ENCODE measurements at places on chromosomes 16 and 17. TPM values are rescaled to one million over a fixed set of nuclear protein-coding genes. Genes with fewer than 3 reads are reported as not detected.

- no peak for DNase-seq
Measured at GRCh38 chr17:52096056-52096455, 62.5 kb downstream of the CA10 start.

- DNase-seq = no peak
Measured at GRCh38 chr16:30601966-30602365, 8.2 kb downstream of the ZNF689 start.

DNA sequence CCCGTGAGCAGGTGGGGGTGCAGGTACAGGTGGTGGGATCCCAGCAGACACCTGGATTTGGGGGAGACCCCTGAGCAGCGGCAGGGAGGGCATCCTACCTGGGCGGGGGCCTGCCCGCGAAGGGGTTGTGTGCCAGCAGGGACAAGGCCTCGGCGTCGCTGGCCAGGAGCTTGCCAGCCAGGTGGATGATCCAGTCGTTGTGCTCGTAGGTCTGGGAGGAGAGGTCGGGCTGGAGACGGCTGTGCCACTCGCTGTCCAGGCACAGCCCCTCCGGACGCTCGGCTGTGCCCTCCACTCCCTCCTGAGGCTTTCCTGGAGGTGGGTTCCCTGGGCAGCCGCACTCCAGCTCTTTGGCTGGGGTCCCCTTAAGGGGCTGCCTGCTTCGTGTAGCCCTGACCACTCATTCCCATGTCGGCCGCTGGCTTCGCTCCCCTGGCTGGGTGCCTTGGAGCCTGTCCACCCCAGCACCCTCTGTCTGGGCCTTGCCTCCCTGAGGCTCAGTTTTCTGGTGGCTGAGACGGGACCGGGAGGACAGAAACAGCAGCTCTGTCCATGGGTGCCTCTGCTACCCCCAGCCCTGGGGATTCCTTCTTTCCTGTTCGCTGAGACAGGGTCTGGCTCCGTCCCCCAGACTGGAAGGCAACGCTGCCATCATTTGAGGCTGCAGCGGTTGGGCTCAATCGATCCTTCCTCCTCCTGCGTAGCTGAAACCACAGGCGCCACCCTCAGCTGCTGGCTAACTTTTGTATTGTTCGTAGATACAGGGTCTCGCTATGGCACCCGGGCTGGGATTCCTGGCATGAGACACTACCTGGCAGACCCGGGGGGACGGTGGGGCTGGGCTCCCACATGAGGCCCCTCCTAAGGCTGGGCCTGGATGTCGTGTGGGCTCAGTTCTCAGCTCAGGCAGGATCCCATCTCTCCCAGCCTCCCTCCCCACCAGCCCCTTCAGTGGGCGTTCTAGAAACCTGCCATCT is 68.6 kb upstream of the GNG13 start:
- no peak for DNase-seq

DNA sequence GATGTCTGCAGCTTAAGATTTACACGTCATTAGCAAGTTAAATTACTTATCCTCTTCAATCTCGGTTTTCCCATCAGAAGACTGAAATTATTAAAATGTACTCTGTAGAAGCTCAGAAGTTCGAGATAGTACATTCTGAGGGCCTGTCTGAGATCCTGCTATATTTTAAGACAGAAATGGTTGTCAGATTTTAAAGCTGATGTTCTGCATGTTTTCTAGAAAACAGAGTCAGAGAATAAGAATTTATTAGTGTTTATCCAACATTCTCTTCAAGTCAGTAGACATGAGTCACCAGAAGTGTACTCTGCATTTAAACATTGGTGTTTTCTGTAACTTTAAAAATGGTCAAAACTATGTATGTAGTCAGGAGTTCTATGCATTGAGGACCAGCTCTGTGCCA is 155.2 kb upstream of the MYOCD start:
- DNase-seq = no peak

GRCh38 chr16:26913851-26914250 is 152.9 kb upstream of the C16orf82 start:
- no peak for DNase-seq

DNA sequence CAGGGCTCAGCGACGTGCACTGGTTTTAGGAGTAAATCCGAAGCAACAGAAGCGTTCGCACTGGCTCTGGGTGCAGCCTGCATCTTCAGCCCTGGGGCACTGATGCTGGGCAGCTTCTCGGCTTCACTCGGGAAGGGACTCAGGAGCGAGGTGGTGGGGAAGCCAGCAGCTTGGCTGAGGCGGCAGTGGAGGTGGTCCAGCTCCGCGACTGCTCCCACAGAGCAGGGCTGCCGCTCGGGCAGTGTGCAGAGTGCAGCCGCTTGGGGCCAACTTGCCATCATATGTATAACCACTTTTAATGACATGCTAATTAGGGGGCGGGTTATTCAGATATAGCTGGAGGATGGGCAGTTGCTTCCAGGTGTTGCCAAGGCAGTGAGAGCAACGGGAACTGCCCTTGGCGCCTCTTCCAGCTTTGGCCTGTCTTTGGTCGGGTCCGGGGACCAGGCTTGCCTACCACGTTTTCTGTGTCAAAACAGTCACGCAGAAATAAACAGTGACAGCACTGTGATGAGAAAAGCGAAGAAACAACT is 26.7 kb downstream of the METRNL start:
- DNase-seq = no peak

DNA sequence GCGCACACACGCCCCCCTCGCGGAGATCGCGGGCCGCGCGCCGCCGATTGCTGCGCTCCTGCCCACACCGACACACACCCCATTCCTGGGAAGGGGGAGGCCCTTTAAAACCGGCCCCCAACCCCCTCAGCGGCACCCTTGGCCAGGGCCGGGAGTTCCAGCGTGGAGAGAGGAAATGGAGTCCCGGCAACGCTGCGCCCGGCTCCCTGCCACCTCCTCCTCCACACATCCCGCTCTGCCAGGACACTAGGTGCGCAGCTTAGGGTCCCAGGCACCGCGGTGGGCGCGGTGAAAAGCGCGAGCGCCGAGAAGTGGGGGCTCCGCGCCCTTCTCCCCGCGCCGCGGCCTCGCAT is 397 bp downstream of the CDC42EP4 start:
- DNase-seq = no peak

DNA sequence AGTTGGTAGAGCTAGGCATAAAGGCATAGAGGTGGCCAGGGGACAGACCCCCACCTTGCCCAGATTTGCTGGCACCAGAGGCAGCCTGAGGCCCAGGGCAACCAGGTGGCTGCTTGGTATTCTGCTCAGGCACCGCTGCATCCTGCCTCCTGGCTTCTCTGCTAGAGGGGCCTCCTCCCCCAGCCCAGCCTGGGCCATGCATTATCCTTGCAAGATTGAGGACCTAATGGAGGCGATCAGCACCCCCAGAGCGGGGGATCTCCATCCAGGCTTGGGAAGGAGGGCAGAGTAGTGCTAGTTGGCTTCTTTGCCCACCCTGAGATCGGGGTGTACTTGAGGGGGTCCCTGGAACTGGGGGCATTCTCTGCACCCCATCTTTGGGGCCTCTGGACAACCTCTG is 23.8 kb downstream of the CDK5RAP3 start:
- DNase-seq = no peak

DNA sequence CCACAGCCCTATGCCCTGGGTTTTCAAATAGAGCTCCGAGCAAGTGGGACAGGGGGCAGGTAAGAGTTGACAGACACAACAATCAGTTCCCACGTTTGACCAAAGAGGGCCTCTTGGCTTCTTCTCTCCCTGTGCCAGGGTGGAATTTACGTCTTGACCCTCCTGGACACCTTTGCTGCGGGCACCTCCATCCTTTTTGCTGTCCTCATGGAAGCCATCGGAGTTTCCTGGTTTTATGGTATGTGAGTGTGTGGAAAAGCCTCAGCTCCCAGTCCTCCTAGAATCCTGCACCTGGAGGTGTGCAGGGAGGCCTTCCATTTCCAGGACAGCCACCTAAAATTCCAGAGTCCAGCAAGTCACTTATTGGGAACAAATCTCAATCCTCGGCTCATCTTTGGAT is 42.5 kb downstream of the SLC6A2 start:
- DNase-seq = no peak

DNA sequence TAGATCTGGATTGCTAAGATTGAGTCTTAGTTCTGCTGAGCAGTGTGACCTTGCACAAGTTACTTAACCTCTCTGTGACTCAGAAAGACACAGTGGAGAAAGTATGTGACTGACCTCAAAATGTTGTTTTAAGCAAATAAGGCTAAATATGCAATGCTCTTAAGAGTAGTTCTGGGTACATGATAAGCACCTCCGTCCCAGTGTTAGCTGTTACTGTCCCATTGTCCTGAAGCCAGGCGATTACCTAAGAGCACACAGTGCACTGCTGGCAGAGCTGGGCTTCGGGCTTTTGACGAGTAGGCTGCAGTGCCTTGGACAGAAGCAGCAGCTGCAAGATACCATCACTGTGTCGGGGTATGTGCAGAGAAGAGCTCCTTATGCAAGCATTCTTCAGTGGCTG is 32.7 kb upstream of the FOXF1 start:
- DNase-seq = no peak

GRCh38 chr17:69344939-69345338 is 18.0 kb upstream of the ABCA5 start:
- no peak for DNase-seq

DNA sequence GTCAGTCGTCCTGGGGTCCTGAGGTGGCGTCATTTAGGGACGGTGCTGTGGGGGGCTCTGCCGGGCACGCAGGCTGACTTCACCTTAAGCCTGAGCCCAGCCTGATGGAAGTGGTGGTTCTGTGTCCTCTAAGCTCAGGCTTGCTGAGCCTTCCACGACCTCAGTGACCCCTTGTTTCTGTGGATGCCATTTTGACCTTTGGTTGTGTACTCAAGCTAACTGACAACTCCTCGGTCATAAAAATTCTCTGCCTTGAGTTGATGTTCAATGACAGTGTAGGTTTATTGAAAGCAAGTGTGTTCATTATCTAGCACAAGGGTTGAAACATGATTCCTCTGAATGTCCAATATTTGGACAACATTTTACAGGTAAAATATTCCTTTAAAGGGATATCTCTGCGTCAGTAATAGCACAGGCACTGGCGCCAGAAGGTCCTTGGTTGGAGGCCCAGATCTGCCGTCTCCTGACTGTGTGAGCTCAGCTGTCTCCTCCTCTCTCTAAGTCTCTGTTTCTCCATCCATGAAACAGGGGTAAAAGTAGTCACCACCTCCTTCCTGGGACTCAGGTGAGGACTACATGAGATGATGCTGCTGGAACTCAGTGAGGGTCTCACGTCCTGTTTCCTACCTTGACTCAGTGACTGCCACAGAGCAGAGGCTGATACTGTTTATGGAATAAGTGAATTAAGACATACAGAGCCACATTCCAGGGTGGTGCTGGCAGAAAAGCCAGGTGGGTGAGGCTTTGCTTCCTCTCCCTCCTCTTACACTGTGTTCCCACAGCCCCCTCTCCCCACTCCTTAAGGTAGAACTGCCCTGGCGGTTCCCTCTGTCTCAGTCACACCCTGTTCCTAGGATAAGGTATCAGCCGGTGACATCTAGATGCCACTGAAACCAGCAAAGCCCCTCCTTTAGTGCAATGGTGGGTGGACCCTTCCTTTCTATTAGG is 75.7 kb downstream of the IRF8 start:
- no peak for DNase-seq

DNA sequence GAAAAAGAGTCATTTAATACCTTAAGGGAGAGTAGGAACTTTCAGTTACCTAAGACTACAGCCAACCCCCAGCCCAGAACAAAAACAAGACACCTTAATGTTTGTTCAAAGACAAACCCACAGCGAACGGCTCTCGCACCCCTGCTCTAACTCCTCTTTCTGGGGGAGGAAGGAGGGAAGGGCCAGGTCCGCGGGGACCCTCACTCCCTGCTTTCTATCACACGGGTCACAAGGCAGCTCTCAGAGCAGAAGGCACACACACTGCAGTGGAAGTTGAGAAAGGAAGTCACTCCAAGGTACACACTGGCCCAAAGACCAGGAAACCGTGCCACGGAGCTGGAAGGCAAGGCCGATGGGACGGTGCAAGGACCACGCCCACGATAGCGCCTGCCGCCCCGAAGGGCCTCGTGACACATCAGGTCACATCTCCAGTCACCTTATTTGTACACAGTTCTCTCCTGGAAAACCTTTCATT is 10.0 kb downstream of the LITAFD start:
- no peak for DNase-seq

DNA sequence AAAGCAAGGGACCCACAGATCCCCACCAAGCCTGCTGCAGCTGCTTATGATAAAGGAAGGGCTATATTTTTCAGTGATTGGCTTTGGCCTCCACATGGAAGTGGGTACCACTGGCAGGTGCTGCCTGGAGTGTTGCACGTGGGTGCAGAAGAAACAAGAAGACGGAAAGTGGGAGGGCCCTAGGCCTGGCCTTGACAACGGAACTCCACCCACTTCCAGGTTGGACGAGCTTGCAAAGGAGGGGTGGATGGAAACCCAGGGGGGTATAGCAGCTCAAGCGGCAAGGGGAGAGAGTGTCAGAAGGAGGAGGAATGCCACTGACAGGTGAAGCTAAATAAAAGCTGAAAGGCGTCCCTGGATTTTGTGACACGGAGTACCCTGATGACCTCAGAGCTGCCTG is 20.3 kb downstream of the TRIM25 start:
- no peak for DNase-seq

The BAIAP3 gene
- total RNA-seq = 3.4 TPM

The SYT17 gene
- total RNA-seq = not detected

The ADORA2B gene
- 10.7 TPM for total RNA-seq

The CES3 gene
- 2.2 TPM for total RNA-seq

All from K562 (cell line).